ENCODE measurements at places on chromosomes 7 and 10.

- DNase-seq: no peak
These were observed 186.7 kb downstream of the CHCHD3 start for GRCh38 chr7:132895231-132895630.

DNA sequence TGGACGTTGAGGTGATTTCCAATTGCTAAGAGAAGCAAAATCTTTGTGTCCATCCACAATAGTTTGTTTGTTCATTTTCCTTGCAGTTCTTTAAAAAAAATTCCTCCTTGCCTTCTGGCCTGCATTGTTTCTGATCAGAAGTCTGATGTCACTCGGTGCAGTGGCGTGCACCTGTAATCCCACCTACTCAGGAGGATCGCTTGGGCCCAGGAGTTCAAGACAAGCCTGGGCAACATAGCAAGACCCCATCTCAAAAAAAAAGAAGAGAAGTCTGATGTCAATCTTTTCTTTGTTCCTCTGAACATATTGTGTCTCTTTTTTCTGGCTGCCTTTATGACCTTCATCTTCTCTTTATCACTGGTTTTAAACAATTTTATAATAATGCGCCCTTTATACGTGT is 13.5 kb upstream of the OCM start:
- DNase-seq: no peak

DNA sequence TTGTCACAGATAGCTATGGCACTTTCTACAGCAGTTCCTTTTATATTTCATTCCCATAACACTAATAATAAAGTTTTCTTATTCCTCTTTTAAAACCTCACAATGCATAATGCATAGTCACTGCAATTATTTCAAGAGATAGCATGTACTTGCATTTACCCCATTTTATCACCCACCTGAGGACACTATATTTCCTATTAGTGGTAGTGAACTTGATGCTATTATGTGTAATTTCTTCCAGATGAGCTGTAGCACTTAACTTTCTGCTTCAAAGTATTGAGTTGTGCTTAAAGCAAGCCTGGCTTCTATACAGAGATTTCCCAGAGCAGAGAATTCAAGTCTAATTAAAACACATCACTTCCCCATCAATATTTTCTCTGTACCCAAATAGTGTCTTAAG is 461.1 kb downstream of the HTR7 start:
- DNase-seq: no peak

- no peak for DNase-seq
These were observed 77.2 kb downstream of the CDH23 start for GRCh38 chr10:71473671-71474599.

DNA sequence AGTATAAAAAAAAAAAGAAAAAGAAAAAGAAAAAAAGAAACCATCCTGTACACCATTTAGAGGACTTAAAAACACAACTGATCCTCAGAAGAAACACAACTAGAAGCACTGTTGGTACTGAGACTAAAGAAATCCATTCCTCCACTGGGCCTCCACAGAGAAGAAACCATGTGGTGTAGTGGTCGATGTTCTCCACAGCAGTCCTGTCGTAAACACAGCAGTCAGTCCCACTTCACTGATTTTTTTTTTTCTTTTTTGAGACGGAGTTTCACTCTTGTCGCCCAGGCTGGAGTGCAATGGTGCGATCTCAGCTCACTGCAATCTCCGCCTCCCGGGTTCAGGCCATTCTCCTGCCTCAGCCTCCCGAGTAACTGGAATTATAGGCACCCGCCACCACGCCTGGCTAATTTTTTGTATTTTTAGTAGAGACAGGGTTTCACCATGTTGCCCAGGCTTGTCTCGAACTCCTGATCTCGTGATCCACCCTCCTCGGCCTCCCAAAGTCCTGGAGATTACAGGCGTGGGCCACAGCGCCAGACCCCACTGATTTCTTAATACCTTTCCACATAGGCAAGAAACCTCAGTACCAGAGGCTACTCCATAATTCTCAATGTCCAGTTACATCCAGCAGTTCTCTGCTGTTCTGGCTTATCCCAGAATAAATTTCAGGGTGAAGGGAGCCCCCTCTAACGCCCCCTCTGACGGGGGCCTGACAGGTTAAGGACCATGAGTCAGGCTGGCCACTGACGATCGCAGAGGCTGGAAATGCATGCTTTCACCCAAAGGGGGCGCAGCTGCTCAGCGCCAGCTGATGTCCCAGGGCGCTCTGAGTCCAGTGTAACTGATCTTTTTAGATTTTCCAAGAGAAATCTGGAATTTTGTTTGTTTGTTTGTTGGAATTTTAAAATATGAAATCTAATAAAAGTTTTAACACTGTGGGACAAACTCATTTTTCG is 24.8 kb upstream of the FFAR4 start:
- no peak for DNase-seq

GRCh38 chr10:102235598-102235920 is 5.8 kb downstream of the PITX3 start:
- DNase-seq: no peak

- DNase-seq: no peak
These were observed 105.2 kb downstream of the PLCE1 start for GRCh38 chr10:94098896-94099295.

DNA sequence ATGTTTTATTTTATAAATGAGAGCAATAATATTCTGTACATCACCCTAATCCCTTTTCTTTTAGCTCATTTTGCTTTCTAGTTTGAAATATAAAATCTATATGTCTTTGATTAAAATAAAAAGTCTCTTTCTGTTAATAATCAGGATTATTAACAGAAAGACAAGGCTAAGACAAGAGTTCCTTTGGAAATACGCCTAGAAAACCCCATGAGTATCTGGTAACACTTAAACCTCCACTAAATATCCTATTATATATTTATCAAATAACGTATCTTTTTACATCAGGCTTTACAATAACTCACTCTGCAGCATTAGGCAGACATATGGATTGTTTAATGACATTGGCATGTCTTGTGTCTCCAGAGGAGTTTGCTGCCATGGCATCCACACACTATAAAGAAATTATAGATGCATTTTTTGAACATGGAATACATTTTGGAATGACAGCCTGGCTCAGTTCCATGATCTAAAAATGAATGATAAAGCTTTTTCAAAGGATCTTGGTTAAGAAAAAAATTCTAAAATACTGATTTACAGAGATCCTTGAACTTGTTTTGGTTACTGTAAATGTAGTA is 98.7 kb downstream of the TMEM26 start:
- no peak for DNase-seq

GRCh38 chr7:118349604-118350003 is 125.1 kb downstream of the ANKRD7 start:
- DNase-seq: no peak

DNA sequence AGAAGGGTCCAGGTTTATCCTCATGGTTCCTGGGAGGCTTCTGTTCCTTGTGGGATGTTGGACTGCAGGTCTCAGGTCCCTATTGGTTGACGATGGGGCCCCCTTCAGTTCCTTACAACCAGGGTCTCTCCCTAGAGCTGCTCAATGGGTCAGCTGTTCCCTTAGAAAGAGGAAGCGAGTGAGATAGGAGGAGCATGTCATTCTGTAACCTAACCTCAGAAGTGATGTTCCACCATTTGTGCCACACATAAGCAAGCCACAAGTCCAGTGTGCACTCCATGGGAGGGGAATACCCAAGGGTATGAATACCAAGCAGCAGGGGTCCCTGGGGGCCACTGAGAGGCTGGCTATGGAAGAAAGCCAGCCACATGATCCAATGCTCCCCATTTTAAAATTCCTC is 192.7 kb downstream of the GATA3 start:
- no peak for DNase-seq

- DNase-seq: no peak
These were observed 1.4 kb downstream of the CFAP46 start for GRCh38 chr10:132940791-132941465.

DNA sequence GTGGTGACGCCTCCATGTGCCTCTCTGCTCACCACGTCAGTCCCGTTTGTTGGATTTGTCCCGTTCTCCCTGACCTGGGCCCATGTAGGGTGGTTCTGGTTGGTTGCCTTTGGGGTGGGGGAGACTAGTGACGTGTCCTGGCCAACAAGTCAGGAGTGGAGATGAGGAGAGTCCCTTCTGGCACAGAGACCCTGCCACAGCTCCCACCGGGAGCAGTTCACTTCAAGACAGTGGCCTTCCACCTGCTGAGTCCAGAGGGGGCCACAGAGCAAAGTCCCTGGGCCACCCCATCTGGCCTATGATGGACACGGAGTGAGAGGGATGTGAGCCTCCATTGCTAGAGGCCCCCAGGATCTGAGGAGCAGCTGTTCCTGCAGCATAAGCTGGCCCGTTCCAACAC is 405.6 kb downstream of the TCERG1L start:
- DNase-seq: no peak

- no peak for DNase-seq
These were observed 4.5 kb upstream of the ABCB4 start for GRCh38 chr7:87479951-87480350.

GRCh38 chr10:3612183-3613001 is 172.6 kb downstream of the KLF6 start:
- DNase-seq: no peak

DNA sequence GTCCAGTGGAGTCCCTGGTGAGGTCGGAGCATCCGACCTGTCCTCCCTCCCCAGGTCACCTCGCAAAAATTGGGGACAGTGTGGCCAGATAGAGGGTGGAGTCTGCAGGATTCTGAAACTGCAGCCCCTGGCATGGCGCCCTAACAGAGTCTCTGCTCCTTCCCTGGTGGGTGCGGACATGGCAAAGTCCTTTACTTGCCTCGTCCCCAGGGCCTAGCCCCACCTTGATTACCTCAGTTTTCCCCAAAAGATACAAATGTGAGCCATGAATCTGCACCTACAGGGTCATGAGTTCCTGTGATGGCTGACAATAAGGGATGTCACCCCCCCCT is 47.7 kb downstream of the NPVF start:
- no peak for DNase-seq

DNA sequence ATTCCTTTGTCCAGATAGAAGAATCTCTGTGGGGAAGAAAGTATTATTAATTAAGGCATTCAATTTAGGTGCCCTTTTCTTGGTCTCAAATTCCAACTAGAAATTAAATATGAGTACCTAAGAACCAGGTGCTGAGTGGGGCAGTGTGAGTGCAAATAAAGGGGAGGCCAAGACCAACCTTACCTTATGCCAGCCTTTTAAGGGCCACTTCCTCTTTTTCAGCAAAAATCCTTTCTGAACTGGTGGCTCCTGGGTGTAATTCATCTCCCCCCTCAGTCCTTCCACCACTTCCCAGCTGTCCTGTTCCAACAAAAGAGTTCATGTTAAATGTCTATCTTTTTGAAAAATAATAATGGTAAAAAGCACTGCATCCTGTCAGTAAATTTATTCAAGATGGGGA is 108.2 kb downstream of the OSBPL3 start:
- no peak for DNase-seq

DNA sequence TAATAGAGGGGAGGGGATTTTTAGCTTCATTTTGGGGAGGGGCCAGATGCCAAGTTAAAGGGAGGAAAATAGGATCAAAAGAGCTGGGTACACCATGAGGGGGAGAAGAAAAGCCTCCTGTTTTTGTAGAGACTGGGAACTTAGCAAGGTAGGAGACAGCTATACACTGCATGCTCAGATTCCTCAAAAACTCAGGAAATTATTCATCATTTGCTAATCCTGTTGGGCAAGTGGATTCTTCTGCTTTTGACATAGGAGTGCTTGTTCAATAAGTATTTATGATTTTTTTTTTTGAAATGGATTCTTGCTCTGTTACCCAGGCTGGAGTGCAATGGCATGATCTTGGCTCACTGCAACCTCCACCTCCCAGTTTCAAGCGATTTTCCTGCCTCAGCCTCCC is 73.4 kb downstream of the LYZL2 start:
- no peak for DNase-seq

DNA sequence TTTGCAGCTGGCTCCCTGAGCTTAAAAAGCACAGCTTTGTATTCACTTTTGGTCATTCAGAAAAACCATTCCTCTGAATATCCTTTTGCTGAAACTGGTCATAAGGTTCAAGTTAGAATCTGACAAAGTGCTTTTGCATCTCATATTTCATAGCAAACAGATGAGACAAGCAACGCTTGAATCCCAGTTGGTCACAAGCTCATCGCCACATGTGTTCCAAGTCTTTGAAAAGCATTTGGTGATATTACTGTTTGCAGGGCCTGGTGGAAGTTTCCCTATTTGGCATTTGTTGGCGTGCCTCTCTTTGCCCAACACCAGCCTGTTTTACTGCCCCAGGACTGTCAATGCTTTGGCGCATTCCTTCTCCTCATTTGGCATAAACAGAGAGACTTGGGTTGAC is 10.3 kb downstream of the TACC2 start:
- no peak for DNase-seq

Measured in CD4-positive, alpha-beta T cell (primary cell).